ENCODE measurements at places on chromosomes 4 and X. TPM values are rescaled to one million over a fixed set of nuclear protein-coding genes. Genes with fewer than 3 reads are reported as not detected.

DNA sequence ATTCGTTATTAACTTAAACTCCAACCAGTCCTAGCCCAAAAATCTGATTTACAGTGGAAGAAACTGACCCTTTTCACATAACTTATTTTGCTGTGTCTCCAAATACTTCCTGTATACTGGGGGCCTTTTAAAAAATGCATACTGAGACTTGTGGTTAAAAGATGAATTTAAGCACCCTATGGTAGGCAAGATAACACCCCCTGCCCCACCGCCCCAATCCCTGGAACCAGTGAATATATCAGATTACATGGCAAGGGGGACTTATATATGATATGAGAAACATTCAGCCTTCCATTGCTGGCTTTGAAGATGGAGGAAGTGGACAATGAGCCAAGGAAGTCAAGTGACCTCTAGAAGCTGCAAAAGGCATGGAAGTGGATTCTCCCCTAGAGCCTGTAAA, 3.1 kb upstream of the CLCN3 start:
- DNase-seq: no peak
- H3K36me3 ChIP-seq: no peaks in the 10 kb centered on the region
- H3K27ac ChIP-seq: no peak overlapping the region

- no peak overlapping the region for H3K27ac ChIP-seq
- H3K4me1 ChIP-seq: peaks cover 17% of the 10 kb centered on the region
- no peak for DNase-seq
- H3K27me3 ChIP-seq: no peaks in the 10 kb centered on the region
- no peak overlapping the region for H3K4me3 ChIP-seq
Measured at GRCh38 chr4:152992027-152992426, 55.9 kb downstream of the FHDC1 start.

- H3K4me3 ChIP-seq: no peak overlapping the region
- H3K4me1 ChIP-seq: peaks cover 4% of the 10 kb centered on the region
- DNase-seq: no peak
- no peak overlapping the region for H3K27ac ChIP-seq
- no peaks in the 10 kb centered on the region for H3K36me3 ChIP-seq
Measured at GRCh38 chrX:70826715-70827114, 81.8 kb downstream of the TEX11 start.

- H3K27ac ChIP-seq: peak overlapping the region; percentile 25
- H3K36me3 ChIP-seq: no peaks in the 10 kb centered on the region
- H3K27me3 ChIP-seq: no peaks in the 10 kb centered on the region
- H3K4me3 ChIP-seq: no peak overlapping the region
- DNase-seq: no peak
Measured at GRCh38 chr4:113692809-113693411, 68.6 kb downstream of the CAMK2D start.

- no peak overlapping the region for H3K4me3 ChIP-seq
- no peak overlapping the region for H3K27ac ChIP-seq
- peaks cover 6% of the 10 kb centered on the region for H3K4me1 ChIP-seq
- no peak for DNase-seq
Measured at GRCh38 chr4:95283320-95283719, 265.5 kb downstream of the UNC5C start.

- no peak overlapping the region for H3K4me3 ChIP-seq
- DNase-seq: no peak
- H3K36me3 ChIP-seq: no peaks in the 10 kb centered on the region
- peaks cover 2% of the 10 kb centered on the region for H3K4me1 ChIP-seq
Measured at GRCh38 chrX:39248330-39248729, 447.1 kb downstream of the MID1IP1 start.

DNA sequence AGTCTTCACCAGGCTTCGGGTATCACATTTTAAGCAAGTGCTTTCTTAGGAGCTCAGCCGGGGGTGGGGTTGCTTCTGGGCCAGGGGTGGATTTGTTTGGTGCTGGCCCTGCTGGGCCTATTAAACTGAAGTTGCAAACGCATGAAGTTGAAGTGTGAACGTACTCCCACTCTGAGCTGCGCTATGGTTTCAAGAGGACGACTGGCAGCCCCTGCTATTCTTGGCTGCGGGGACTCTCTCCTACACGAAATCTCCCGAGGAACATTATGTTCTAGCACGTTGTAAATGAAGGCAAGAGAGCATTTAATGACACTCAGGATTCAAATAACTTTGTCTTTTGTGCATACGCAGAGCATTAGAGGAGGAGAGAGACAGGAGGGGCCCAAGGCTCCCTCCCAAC, 401.3 kb upstream of the BOD1L1 start:
- H3K27ac ChIP-seq: no peak overlapping the region
- H3K36me3 ChIP-seq: no peaks in the 10 kb centered on the region
- H3K27me3 ChIP-seq: peaks cover 10% of the 10 kb centered on the region
- DNase-seq: no peak
- peaks cover 19% of the 10 kb centered on the region for H3K4me1 ChIP-seq
- H3K4me3 ChIP-seq: no peak overlapping the region

DNA sequence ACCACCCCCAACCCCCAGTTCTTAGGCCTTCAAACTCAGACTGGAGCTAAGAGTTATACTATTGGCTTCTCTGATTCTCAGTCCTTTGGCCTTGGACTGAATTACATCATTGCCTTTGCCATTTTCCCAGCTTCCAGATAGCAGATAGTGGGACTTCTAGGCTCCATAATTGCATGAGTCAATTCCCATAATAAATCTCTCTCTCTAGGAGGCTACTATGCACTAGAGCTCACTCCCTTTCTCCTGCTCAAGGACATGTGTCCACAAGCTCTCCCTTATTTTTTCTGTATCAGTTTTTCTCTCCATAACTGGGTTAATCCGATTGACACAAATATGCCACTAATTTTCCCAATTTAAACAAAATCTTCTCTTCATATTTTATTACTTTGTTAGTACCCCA, 103.4 kb downstream of the REELD1 start:
- H3K27ac ChIP-seq: no peak overlapping the region
- H3K4me3 ChIP-seq: no peak overlapping the region
- peaks cover 1% of the 10 kb centered on the region for H3K36me3 ChIP-seq
- no peaks in the 10 kb centered on the region for H3K27me3 ChIP-seq
- H3K4me1 ChIP-seq: no peaks in the 10 kb centered on the region
- DNase-seq: no peak

- H3K4me1 ChIP-seq: no peaks in the 10 kb centered on the region
- DNase-seq: no peak
- no peak overlapping the region for H3K27ac ChIP-seq
- no peaks in the 10 kb centered on the region for H3K36me3 ChIP-seq
- peaks cover 24% of the 10 kb centered on the region for H3K27me3 ChIP-seq
- H3K4me3 ChIP-seq: no peak overlapping the region
Measured at GRCh38 chr4:5967783-5968182, 50.4 kb downstream of the C4orf50 start.

GRCh38 chr4:1315836-1316536, 26.3 kb downstream of the MAEA start:
- no peak overlapping the region for H3K27ac ChIP-seq
- no peaks in the 10 kb centered on the region for H3K27me3 ChIP-seq
- DNase-seq: no peak

SSX3 gene
- total RNA-seq: not detected

RAI2 gene
- total RNA-seq: 7.2 TPM

CCNA2 gene
- total RNA-seq: 27.3 TPM

TLL1 gene
- 0.16 TPM for total RNA-seq

PPP1R3F gene
- 10.2 TPM for total RNA-seq

ACOX3 gene
- total RNA-seq: 22.6 TPM

SERTM2 gene
- 0.72 TPM for total RNA-seq

TMEM255A gene
- 0.51 TPM for total RNA-seq

Measured in progenitor cell of endocrine pancreas (in vitro differentiated cells).